ENCODE measurements at places on chromosomes 12 and 14. TPM values are rescaled to one million over a fixed set of nuclear protein-coding genes. Genes with fewer than 3 reads are reported as not detected.

CPSF6 gene
- total RNA-seq: 69.6 TPM

AQP2 gene
- total RNA-seq: not detected

ADAM21 gene
- total RNA-seq: 0.07 TPM

SPX gene
- 2.3 TPM for total RNA-seq

OAS3 gene
- 33.3 TPM for total RNA-seq

Data from A549 treated with RU486 at 1 μM for 4 hours (cell line).